ENCODE measurements at places on chromosomes 4 and X.

DNA sequence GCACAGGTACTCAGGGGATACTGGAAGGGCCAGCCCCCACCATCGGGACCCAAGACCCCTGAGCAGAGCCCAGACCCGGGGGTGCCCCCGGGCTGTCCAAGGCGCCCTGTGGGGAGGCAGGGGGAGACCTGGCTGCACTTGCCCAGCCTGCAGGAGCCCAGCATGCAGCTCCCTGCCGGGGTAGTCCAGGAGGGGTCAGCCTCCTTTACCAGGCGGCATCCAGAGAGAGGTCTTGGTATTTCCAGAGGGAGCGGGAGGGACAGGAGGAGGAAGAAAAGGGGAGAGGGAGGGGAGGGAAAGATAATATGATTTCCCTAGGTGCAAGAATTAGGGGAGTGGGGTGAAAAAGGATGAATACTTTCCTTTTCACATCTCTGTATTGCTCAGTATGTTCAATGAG is 97.5 kb downstream of the ABLIM2 start:
- DNase-seq, result no peak

GRCh38 chrX:46967547-46967946 is 55.3 kb downstream of the JADE3 start:
- DNase-seq, result no peak

- DNase-seq, result no peak
Observed at GRCh38 chr4:74453037-74453635, 8.2 kb downstream of the AREG start.

DNA sequence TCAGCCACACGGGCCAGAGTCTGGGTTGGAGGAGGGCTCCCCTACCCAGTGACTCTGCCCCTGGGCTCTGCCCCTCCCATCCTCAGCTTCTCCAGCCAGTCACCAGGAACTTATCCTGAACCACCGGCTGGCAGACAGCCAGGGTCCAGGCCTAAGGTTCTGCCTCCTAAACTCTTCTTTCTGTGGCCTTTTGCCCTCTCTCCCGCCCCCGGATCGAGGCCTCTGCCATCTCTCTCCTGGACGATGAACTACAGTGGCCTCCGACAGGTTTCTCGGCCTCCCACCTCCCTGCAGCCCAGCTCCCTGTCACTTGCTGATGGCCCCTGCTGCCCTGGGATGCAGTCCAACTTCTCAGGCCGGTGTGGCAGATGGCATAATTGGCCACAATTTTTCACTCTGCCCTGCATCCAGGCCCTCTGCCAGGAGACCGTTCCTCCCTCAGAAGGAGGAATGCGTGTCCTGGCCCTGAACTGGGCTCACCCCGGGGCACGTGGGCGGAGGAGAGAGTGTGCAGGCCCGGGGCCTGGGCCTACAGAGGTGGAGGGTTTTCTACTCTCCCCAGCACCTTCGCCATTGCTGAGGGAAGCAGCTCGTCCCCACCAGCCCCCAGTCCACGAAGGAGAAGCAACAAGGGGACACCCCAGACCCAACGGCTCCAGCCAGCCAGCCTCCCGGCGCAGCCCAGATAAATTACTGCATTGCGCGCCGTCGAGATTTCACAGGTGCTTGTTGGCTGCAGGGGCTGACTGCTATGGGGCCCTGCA is 81.9 kb upstream of the LRPAP1 start:
- DNase-seq, result no peak

GRCh38 chr4:102218656-102219055 is 126.6 kb downstream of the SLC39A8 start:
- DNase-seq, result no peak

GRCh38 chr4:139606579-139607501 is 50.8 kb upstream of the SETD7 start:
- no peak for DNase-seq

DNA sequence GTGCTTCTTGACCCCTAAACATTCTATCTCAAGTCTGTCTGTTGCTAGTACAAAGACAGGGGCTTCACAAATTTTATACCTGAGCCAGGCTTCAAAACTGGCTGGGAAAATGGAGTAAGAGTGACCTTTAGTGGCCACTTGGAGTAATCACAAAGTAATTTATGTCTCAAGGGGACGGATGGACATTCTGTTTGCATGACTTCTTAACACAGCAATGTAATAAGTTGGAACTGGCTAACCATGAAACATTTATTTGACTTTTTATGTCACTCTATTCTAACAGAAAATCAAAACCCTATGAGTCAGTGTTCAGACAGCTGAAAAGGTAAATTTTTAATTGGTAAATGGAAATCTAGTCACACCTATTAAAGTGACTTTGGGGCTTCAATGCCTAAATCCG is 600.6 kb downstream of the ANKRD50 start:
- DNase-seq, result peak; percentile 40

GRCh38 chrX:46444011-46444410 is 101.2 kb downstream of the ZNF674 start:
- DNase-seq, result no peak

DNA sequence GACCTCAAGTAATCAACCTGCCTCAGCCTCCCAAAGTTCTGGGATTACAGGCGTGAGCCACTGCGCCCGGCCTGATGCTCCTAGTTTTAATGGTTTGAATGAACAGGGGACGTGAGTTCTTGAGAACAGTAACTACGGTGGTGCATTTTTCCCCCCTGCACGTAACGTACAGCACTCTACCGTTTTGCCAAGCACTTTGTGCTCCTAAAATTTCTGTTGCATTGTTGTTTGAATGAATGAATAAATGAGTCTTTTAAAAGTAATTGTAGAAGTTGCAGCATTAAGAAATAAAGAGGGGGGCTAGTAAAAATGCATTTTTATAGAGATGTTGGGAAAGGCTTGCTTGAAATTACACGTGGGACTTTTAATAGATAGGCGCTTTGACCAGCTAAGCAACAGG is at the start of gene RPA4:
TSS of gene RPA4 (plus strand) at position 301 of the 400 bp plus-strand sequence. CDS start 403 bp downstream, outside the sequence.
- DNase-seq, result no peak

- no peak for DNase-seq
Observed at GRCh38 chr4:159060161-159060560, 42.7 kb upstream of the RAPGEF2 start.

DNA sequence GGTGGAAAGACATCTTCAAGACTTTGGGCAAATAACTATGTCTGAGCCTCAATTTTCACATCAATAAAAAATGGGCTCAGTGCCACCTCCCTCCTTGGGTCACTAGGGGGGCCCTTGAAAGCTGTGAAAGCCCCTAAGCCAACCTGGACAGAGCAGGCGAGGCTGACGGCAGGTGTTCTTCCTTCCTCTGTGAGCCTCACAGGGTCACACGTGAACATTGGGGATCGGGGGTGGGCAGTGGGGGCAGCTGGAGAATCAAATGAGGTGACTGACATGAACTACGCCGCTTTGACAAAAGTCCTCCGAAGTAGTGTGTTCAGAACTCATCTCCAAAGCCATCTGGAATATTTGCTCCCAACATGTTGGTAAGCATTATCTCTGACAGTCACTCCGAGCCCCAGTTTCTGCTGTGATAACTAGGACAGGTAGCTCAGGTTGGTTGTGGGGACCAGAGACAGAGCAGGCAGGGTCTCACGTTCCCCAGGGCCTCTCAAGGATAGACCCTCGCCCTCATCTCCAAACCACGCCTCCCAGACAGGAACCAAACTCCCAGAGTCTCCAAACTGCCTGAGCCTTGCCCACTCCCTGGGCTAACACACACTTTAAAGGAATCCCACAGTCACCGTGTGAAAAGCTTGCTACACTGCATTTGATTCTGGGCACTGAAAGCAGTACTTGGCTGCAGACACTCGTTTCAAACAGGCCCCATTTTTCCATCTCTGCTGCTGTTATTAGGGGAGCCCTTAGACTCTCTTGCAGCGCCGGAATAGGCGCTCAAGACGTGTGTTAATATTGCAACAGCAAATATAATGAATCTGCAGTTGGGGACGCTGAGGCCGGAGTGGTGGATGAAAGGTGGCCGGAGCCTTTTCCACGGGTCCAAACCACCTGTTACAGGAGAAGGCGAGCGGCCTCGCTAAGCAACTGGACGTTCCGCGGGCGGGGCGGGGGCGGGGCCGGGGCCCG is 717 bp upstream of the WFS1 start:
- no peak for DNase-seq

DNA sequence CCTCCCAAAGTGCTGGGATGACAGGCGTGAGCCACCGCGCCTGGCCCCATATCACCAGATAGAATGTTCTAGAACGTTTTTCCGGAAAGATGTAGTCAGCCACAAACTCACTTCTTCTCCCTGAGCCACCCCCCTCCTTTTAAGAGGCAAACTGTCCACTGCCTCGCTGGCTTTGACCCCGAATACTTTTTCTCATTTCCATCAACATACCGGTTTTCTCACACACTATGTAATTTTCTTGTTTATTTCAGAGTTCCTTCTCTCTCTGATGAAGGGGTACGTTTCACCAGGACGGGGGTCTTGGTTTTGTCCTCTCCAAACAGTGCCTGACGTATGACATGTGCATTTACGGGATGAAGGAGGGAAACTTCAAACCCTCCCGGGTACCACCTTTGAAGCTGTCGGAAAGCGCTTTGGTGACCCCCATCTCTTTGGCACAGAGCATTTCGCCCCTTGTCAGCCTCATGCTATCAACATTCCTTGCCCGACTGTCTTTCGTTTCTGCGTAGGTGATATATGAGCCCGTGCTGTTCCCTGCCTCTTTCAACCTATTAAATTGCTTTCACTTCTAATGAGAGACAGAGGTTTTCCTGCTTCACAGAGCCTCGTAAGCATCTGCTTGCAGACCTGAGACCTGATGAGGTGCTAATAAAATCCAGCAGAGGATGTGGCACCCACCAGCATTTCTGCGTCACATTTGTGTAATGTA is 73.8 kb downstream of the CRLF2 start:
- DNase-seq, result no peak

DNA sequence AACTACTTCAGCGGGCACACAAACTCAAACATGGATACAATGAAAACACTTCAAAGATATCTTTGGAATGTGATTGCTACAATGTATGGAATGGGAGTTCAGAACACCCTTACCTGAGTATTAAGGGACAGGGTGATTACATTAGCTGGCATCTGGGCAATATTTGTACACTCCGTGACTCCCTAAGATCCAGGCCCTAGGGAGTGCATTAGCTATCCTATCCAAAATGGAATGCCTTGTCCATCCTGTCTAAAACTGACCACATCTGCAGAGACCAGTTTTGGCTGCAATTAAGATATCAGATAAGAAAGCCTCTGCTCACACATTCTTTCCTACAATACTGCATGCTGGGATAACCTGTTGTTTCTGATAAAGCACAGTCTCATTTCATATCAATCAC is 176.6 kb upstream of the EMCN start:
- no peak for DNase-seq
